ENCODE measurements at places on chromosomes 7 and 10. TPM values are rescaled to one million over a fixed set of nuclear protein-coding genes. Genes with fewer than 3 reads are reported as not detected.

DNA sequence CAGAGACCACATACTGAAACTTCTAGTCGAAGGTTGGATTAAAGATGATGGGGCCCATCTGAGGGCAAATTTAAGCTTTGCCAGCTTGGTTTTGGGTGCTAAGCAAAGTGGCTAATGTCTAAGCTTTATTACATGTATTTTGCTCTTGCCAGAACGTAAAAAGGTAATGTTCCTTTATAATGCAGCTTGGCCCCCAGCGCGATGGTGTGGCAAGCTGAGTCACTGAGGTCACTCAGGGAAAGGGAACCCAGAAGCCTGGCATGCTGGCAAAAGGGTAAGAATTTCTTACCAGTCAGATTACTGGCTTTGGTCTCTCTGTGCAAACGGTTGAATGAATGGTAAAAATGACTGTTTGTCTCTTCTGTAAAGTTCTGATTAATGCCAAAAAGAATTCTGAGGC, 158.3 kb upstream of the KCND2 start:
- no peak for DNase-seq

Gene KEL
- total RNA-seq: not detected

DNA sequence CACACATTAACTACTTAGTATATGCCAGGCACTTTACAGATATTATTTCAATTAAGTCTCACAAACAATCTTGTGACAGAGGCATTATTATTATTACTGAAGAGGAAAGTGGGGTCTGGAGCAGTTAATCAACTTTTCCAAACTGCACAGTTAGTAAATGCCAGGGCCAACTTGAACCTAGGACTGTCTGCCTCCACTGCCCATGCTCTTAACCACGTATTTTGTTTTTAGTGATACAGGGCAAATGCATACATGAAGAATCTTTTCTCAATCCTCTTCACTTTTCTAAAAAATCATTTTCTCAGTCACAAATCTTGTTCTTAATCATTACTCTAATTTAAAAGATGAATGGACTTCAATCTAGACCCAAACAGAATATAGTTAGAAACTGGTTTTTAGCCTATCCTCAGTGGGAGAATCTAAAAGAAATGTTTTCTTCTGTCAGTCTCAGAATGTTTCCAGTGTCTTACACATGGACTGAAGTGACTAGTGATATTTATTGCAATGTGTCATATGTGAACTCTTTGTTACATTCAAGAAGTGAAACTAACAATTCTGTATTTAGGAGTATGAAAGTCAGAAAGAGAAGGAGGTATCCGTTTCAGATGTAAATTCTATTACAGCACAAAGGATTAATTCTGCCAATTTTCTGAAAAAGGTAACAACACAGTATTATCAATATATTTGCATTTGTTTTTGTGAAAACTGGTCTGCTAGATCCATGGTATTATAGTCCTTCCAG, 55.5 kb upstream of the CCNJ start:
- DNase-seq: no peak

Gene AKR1C8
- not detected for total RNA-seq

- DNase-seq: no peak
These were observed 94.3 kb downstream of the IPMK start for GRCh38 chr10:58173391-58173790.

Gene PTF1A
- total RNA-seq: not detected

- no peak for DNase-seq
These were observed 85.5 kb downstream of the KIAA1549 start for GRCh38 chr7:138895679-138896078.

DNA sequence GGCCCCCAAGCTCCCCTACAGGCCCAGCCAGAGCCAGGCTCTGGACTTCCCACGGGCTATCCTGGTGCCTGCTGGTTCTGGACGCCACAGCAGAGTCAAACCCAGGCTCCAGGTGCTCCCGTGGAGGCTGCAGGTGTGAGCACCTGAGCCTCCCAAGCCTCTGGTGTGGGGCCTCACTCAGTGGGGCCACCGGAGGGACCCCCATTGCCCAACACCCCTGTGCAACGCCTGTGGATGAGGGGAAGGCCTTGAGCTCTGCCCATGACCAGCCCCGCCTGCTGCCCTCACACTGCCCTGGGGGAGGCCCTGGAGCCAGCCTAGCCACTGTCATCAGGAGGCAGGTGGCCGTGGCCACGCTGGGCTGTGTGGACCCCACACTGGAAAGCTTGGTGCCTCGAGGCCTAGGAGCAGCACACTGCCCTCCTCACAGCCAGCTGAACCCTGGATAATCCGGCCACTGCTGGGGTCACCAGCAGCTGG, 229.3 kb downstream of the MAD1L1 start:
- no peak for DNase-seq

DNA sequence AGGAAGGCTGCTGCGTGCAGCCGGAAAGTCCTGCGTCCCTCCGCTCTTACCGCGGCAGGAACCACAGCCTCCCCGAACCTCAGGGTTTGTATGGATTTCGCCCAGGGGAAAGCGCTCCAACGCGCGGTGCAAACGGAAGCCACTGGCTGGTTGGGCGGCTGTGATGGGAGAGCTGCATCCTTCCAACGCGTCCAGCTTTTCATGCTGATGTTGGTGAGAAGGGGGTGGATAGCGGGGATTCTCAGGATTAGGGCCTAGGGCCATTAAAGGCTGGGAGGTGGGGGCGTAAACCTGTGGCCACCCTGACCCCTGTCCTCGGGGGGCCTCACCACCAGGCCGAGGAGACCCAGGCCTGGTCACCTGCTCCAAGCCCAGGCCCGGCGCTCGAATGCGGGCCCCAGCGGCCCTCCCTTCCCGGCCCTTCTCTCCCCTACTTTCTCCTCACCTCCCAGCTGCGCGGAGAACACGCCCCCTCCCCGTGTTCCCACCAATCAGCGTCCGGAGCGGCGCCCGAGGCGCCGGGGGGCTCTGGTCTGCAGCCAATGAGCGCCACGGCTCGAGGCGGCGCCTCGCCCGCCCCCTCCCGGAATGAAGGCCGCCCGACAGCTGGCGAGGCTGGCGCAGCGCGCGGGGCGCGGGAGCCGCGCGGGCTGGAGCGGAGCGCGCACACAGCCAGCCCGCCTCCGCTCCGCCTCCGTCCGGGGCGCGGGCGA, 458 bp upstream of the NANOS1 start:
- DNase-seq: peak; percentile 59

DNA sequence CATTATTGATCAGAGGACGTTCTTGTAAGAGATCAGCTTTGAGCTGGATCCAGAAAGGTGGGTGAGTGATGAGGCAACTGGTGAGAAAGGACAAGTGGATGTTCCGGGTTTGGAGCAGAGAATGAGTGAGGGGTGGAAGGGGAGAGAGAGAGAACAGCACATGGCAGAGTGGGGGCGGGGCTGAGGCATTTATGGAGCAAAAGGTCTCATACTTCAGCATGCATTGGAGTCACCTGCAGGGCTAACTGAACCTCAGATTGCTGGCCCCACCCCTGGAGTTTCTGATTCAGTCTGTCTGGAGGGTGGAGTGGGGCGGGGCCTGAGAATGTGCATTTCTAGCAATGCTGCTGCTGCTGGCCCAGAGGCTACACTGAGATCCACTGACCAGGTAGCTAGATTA, 71.2 kb downstream of the GOLGA7B start:
- DNase-seq: no peak

GRCh38 chr7:54860003-54860775, 101.2 kb upstream of the SEC61G start:
- no peak for DNase-seq

Gene ZNF467
- total RNA-seq: 9.8 TPM

Gene ANKRD61
- not detected for total RNA-seq
